Heart right ventricle (tissue), 16 donors: ENCODE measurements at places on chromosomes 4 and X. TPM values are rescaled to one million over a fixed set of nuclear protein-coding genes. Genes with fewer than 3 reads are reported as not detected.
A peak's percentile ranks its signal among the peaks of the same experiment; 100 is the strongest.

GRCh38 chrX:31350808-31351074 lies 278.9 kb upstream of the FTHL17 start:
- no peak for DNase-seq

DNA sequence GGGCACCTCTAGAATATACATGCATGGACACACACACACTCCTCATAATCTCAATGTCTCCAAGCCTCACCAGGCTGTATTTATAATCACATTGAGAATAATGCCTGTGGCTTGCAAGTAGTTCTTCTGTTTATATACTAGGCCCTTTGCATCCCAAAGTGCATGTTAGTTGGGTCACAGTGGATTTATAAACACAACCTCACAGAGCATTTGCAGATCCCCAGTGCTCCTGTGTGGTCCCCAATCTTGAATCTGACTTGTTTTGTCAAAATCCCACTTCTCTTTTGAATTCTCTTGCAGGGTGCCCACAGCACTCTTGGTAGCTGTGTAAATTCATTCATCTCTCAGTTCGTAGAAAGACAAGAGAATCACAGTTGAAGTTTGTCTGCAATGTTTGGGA lies 49.6 kb upstream of the PROM1 start:
- no peak for DNase-seq

DNA sequence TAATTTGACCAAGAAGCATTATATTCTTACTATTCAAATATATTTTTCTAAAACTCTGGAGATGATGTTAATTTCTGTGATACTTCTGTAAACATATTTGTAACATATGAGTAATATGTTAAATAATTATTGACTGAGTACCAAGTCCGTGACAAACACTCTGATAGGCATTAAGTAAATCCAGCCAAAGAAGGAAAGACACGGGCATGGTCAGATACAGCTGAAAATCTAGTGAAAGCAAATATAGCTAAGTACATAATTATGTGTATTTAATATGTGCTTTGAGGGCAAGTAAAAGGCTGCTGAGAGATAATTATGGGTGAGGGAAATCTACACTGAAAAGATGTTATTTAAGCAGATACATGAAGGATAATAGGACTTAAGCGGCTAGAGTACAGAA lies 1263.6 kb upstream of the ADGRL3 start:
- no peak for DNase-seq

VCX3B gene
- total RNA-seq = not detected

RAB39B gene
- total RNA-seq = not detected

GRCh38 chr4:6110681-6111353 lies 89.5 kb downstream of the JAKMIP1 start:
- no peak for DNase-seq

GRCh38 chrX:46311581-46312120 lies 233.6 kb downstream of the ZNF674 start:
- DNase-seq = no peak

ART3 gene
- total RNA-seq = 38.4 TPM

- DNase-seq = no peak
These were observed 229.3 kb downstream of the IDS start for GRCh38 chrX:149275836-149276235.

- no peak for DNase-seq
These were observed 6.5 kb upstream of the CRMP1 start for GRCh38 chr4:5899396-5899795.

DNA sequence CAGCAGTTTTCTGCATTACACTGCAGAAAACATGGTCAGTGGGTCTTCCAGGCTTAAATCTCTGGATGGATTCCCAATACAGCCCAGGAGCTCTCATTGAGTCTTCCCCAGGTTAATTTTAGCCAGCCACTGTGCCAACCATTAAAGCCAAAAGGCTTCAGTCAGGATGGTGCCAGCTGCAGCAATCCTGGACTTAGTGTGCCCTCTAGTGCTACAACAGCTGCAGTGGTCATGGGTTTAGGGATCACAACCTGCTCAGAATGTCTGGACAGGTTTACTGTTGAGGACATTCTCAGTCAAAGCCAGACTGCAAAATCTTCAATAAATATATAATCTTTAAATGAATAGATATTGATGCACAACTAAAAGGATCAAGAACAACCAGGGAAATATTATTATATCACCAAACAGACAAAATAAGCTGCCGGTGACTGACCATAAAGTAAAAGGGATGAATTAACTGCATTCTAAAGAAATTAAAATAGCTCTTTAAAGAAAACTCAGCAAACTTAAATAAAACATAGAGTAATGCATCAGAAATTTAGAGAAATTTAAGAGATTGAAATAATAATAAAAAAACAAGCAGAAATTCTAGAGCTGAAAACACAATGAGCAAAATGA lies 639.9 kb downstream of the SPOCK3 start:
- DNase-seq = peak; percentile 10

AVPR2 gene
- 2.0 TPM for total RNA-seq

SHROOM4 gene
- 9.2 TPM for total RNA-seq

GRCh38 chrX:70038515-70038914 lies 11.2 kb downstream of the AWAT2 start:
- no peak for DNase-seq
